NCI-H2171 (cell line): ENCODE measurements at places on chromosomes 2 and 18.

DNA sequence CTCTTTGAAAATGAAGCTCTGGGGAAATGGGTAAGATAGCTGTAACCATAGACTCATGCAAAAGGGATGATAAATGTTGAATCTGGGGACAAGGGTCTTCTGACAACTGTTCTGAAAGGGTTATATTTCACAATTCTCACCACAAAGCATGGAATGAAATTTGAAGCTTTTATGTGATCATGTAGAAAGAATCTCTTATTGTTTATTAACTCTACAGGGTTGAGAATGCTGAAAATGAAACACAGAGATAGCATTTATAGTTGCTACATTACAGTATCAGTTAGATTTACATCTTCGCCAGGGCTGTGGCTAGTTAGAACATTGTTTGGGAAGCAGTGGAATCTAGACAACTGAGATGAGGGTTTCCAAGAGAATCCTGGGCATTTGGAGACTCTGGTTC lies 97.4 kb upstream of the LHCGR start:
- DNase-seq = no peak

DNA sequence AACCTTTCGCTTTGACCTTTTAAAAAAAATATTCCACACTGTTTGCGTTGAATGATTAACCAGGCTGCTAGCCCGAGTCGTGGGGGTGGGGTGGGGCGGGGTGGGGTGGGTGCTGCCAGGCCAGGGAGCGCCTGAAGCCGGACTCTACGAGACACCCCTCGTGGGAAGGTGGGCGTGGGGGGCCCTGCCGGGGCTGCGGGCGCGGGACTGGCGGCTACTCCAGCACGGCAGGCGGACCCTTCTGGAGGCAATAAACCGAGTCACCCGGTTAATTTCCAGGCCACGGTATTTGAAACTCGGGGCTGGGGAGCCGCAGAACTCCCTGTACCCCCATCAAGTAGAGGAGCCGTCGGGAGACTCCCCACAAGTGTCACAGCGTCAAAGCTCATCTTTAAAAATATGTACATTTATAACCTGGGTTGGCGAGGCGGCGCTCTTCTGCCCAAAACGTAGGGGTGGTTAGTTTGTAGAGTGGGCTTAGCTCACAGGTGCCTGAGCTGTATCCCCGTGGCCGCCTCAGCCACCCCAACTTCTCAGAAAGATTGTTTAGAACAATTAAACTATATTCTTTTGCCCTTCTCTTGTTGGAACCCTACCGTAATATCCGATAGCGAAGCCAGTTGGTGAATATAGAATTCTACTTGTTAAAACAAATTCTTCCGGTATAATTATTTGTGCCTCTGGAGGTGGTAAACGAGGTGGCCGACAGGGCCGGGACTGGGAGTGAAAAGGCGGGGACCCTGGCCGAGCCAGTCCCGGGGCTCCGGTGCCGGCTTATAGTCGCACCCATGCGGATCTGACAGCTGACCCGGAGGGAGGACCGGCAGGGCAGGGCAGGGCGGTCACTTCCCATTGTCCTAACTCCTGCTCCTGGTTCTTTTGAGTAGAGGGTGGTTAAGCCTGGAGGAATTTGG lies 1.4 kb downstream of the B3GNT2 start:
- no peak for DNase-seq

- no peak for DNase-seq
Measured at GRCh38 chr2:208945719-208946256, 478.1 kb upstream of the MAP2 start.

- no peak for DNase-seq
Measured at GRCh38 chr2:169210917-169211316, 141.6 kb downstream of the DHRS9 start.

- DNase-seq = no peak
Measured at GRCh38 chr2:43212931-43213330, 13.5 kb downstream of the ZFP36L2 start.
